ENCODE measurements at places on chromosomes 3 and 15. TPM values are rescaled to one million over a fixed set of nuclear protein-coding genes. Genes with fewer than 3 reads are reported as not detected.

DNA sequence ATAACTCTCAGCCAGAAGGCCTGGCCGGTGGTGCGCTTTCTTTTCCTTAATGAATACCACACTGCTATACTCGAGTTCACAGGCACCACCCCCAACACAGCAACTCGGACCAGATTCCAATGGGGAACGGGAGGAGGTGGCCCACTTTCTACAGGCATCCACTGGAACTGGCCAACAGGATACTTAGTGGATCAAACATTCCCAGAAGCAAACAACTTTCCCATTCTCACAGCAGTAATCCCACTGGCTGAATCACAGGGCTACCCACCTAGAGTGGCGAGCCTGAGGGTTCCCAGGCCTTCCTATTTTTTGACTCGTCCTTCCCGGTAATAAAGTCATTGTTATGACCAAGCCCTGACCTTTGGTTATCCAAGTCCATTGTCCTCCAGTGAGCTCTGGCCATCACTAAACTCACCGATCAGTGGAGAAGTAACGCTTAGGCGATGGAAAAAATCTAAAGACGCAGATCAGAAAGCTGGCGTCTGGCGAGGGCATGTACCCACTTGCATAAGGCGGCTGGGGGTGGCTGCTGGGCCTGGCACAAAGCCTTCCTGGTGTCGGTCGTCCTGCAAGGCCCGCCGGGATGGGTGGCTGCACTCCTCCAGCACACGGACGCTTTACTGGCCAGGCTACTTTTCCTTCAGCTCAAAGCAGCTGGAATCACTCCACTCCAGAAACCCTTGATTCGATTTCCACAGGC is 1.2 kb downstream of the EOGT start:
- DNase-seq = no peak

- no peak for DNase-seq
Measured at GRCh38 chr3:160554980-160555379, 10.4 kb downstream of the KPNA4 start.

Gene GPR87
- not detected for total RNA-seq

Gene PDIA3
- total RNA-seq = 335 TPM

DNA sequence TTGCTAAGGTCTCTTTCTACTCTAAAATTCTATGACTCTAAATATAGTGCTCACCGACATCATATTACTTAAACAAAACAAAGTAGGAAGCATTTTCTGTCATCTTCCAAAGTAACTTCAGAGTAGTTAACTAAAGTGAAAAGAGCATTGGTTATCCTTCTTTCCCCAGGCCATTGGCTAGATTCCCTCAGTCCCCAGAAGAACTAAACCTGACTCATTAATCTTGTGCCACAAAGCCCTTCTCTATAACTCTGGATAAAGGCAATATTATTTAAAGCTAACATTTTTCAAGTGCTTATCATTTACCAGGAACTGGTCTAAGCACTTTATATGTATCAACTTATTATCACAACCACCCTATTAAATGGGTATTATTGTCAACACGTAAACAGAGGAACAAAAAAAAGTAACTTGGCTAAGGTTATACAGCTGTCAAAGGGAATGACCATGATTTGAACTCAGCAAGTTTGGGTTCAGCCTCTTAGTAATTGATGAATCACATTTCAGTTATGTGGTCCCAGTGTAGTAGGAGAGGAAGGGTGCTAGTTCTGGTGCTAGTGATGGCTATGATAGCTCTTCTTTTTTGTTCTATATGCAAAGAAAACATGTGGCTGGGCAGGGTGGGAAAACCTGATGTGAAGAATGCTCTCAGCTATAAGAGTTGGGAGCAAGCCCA is 304.9 kb downstream of the FGF12 start:
- DNase-seq = no peak

DNA sequence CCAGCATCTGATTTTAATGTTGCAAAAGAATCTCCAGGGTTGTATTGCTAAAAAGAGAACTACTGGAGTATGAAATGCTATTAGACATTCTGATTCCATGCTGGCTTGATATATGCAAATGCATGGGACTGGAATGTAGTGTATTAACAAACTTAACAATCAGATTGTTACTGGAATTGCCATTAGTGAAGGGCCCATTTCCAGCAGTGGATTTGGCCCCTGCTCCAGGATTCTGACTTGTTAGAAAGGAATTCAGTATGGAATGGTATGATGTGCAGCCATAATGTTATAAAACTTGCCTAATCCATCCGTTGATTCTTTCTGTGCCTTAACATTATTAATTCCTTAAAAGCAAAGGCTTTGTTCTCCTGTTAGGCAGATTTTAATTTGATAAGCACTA is 7.9 kb downstream of the ARRDC4 start:
- no peak for DNase-seq

- DNase-seq = no peak
Measured at GRCh38 chr3:64082961-64083541, 59.8 kb upstream of the PSMD6 start.

DNA sequence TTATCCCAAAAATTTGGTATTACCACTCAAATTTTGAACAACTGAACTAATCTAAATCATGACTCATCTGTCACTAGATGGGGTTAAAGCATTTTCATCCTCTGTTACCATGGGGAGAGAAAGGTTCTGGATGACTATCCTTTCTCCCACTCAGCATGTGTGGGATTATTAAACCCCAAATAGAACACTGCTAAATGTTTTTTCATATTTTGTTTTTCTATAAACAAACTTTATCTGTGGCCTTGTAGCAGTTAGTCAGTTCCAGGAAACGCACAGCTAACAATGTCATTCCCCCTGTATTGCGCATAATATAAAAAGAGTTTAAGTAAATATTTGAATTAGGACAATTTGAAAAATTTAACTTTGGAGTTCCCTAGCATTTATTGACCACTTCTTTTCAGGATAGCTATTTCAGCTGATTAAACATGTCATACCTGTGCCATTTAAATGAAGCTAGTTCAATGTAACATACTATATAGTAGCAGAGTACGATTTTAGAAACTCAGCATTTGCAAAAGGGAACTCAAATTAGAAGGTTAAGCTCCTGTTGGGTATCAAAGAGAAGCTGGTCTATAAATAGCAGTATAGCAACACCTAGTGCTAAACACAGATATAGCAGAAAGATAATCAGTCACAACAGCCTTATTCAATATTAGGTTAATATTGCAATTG is 9.2 kb upstream of the TMEM212 start:
- no peak for DNase-seq

DNA sequence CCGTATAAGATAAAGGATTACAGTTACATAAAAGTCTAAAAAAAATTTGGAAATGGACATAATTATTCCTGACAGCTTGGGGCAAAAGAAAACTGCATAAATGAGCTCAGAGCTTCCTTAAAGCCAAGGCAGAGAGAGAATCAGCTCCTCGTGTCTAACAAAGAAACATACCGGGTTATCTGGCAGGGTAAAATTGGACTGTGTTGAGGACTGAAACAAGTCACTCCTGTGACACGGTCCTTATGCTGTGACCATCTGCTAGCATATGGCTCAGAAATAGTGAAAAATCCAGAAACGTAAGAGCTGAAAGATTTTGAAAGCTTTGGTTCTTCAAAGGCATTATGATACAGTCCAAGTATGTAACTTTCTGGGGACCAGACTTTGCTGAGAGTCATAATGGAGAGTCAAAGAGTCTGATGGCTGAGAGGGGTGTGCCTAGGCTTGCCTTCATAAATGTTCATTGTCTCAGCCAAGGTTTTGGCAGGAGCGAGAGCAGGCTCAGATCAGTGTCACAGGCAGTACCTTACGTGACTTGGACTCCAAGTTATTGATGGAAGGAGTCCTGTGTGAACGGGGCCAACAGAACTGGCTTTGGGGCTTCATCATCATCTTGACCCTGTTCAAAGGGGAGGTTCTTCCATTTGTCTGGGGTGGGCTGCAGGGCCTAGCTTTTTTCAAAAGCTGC is 12.5 kb downstream of the MAP6D1 start:
- DNase-seq = no peak

Gene GOLGA8G
- not detected for total RNA-seq

- no peak for DNase-seq
Measured at GRCh38 chr3:34067536-34068051, 269.2 kb downstream of the PDCD6IP start.

- DNase-seq = no peak
Measured at GRCh38 chr3:167739190-167739810, 3.8 kb downstream of the SERPINI1 start.

DNA sequence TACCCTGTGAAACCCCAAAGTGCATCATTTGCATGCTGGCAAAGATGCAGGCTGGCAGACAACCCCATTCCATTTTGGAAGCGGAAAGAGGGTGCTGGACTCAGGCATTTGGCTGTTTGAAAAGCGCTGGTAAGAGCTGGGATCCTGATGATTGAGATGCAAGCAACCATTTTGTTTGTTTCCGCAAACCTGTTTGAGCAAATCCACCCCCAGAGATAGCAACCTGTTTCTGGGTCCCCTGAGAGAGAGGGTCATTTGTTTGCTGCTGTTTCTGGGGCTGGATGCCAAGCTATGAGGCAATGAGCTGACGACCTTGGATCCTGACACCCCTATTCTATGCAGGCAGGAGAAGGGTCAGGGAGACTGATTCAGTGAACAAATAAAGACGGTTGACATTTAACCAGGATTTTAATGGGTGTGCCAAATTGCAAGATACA is 9.8 kb downstream of the SLC6A1 start:
- DNase-seq = no peak

DNA sequence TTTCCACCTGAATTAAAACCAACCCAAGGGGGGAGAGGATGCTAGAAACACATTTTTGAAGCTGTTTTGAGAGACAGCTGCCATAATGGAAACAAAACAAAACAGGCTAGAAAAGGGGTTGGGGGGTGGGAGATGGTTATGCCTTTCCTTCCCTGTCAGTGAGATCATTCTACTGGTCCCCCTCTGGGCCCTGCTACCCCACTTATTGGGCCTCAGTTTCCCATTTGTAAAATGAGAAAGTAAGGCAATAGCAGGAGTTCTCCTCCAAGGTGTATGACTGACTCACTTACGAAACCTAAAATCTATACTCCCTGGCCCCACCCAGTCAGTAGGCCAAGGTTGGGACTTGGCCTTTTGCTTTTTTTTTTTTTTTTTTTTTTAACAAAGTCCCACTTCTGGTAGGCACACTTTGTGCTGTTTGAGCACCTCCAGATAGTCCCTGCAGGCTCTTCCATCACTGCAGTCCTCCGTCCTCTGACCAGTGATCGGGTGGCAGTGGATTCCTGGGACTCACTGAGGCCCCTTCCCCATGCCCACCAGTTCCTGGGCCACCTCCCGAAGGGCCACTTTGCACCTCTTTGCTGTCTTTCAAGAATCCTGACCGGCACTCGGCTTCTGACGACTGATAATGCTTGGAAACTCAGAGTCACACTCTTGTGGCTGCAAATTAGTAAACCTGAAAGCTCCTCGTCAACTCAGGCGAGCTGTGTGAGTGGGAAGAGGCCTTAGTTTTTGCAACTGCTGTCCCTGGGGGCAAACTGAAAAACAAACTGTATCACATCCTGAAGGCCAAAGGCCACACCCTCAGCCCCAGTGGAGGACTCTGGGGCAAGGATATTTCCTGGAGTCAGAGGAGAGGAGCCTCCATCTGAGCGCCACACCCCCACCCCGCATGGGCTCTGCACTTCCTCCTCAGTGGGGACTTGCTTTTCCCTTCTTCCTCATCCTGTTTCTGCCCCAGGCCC is 6.7 kb upstream of the PSTPIP1 start:
- DNase-seq = peak; percentile 81

DNA sequence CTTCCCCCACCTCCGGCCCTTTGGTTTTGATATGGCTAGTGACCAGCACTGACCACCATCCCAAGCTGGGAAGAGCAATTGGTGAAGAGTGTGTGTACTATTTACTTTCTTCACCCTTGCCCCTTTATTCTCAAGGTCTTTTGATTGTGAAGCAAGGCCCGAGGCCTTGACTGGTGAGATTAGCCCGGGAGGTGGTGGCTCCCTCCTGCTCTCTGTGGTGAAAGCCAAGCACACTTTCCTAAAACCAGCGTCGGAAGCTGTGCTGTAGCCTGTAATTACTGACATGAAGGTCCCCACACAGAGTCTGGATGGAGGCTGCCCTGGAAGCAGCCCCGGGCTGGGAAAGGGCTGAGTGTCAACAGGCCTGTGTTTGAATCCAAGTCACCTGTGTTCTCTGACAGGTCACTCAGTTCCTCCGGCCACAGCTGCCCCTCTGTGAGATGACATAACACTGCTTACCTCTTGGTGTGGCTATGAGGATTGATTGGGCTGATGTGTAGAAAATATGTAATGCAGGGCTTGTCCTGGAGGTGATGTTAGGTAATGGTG is 60.5 kb upstream of the PRR23C start:
- DNase-seq = no peak
